Muscle of leg (tissue), 16 donors: ENCODE measurements at places on chromosomes 3 and 15.

GRCh38 chr3:195394700-195395099 is 48.1 kb downstream of the ACAP2 start:
- DNase-seq = no peak

DNA sequence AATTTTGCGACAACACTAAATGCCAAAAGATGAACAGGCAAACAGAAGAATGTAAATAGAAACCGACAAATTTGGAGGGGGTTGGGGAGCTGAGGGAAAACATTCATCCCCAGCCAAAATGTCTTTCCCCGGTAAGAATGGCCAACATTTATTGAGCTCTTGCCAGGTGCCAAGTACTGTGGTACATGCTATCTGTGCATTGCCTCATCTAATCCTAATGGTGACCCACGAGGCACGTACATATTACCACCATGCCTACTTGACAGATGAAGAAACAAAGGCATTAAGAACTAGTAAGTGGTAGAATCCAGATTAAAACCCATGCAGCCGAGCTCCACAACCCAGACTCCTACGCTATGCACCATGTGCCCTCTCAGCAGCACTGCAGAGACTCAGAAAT is 205.7 kb downstream of the STT3B start:
- no peak for DNase-seq

GRCh38 chr3:150450916-150451315 is 42.8 kb downstream of the TSC22D2 start:
- DNase-seq = no peak

- DNase-seq = no peak
Measured at GRCh38 chr3:52132041-52132440, 22.2 kb downstream of the POC1A start.

DNA sequence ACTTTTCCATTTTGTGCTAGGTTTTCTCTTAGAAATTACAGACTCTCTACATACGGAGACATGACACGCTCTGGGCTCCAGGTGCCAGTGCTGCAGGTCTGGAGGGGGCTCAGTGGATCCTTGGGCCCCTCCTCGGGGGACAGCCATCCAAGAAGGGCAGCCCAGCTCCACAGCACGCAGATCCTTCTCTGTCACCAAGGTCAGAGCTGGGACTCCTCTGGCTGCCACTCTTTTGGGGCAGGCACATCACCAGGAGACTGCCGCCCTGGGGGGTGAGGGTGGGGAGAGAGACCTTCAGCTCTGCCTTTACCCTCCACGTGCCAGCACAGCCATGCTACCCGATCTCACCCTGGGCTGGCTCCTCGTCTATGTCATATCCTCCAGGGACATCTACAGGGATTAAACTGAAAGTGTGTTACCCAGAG is 65.6 kb downstream of the ATP10A start:
- DNase-seq = no peak

GRCh38 chr15:76429661-76430060 is 93.1 kb downstream of the ISL2 start:
- DNase-seq = no peak

DNA sequence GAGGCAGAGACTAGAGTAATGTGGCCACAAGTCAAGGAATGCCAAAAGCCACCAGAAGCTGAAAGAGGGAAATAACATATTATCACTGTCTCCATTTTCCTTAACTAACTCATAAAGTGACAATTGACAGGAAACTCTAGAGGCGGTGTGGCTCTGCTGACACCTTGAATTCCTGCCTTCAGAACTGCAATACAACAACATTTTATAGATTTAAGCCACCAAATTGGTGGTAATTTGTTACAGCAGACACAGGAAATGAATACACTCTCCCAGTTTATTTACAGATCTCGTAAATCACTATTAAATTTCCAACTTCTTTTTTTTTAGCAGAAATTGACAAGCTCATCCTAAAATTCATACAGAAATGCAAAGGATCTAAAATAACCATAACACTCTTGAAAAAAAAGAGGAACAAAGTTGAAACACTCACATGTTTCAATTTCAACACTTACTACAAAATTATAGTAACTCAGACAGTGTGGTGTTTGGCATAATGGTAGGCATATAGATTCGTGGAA is 449.9 kb downstream of the OTOL1 start:
- DNase-seq = no peak

GRCh38 chr3:10761583-10761982 is 54.4 kb upstream of the SLC6A11 start:
- DNase-seq = no peak

GRCh38 chr3:142523921-142524566 is 54.5 kb downstream of the ATR start:
- no peak for DNase-seq

DNA sequence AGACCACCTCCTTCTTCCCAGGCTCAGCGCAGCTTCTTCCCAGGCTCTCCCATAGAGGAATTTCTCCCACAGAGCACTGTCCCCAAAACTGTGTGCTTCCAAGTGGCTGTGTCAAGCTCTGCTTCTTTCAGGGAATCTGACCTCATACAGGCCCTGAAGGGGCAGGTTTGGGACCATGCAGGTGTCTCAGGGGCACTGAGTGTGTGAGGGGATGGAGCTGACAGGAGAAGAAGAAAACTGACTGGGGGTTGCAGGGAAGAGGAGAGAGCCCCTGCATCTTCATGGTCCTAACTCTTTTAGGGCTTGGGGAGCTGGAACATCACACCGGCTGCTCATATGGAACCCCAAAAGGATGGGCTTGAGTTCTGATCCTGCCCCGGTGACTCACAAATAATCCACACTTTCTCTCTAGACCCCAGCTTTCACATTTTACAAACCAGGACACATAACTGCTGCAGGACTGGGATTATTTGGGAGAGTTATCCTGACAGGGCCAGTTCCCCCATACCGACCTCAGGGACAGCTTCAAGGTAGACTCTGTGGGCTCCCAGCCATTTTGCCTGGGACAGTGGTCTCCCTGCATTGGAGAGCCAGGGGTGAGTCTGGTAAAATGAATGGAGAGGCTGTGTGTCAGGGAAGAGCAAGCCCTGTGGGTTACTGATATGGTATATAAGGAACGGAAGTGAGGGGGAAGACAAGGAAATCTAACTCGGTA is 316.1 kb downstream of the TLE3 start:
- DNase-seq = no peak

GRCh38 chr15:78343276-78344060 is 3.3 kb downstream of the CRABP1 start:
- no peak for DNase-seq

- no peak for DNase-seq
Measured at GRCh38 chr15:40255033-40255432, 16.2 kb downstream of the PAK6 start.

DNA sequence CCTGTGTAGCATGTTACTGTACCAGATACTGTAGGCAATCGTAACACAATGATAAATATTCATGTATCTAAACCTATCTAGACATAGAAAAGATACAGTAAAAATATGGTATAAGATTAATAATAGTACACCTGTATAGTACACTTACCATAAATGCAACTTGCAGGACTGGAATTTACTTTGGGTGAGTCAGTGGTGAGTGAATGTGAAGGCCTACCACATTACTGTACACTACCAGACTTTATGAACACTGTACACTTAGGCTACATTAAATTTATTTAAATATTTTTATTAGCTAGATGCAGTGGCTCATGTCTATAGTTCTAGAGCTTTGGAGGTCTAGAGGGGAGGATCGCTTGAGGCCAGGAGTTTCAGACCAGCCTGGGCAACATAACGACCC is 186.6 kb upstream of the ROPN1 start:
- DNase-seq = no peak

DNA sequence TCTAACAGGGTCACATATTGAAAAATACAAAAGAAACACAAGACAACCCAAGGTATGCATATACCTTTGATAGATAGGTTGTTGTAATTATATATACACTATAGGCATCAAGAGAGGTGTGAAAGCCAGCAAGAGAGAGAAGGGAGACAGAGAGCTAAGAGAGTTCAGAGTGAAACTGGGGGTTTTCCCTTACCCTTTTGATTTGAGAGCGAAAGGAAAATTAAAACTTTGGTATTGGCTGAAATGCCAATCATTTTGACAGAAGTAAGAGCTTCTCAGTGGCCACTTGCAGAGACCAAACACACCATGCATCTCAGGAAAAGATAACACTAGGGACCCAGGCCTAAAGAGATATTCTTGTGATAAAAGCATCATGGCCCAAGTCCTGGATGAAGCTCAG is 183.6 kb downstream of the SHOX2 start:
- no peak for DNase-seq

DNA sequence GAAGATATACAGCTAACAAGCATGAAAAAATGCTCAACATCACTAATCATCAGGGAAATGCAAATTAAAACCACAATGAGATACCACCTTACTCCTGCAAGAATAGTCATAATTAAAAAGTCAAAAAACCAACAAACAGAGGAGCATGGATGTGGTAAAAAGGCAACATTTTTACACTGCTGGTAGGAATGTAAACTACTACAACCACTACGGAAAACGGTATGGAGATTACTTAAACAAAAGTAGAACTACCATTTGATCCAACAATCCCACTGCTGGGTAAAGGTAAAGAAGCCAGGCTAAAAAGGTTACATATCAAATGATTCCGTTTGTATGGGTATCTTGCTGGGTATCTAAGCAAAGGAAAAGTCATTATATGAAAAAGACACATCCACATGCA is 53.8 kb downstream of the STAG1 start:
- no peak for DNase-seq

DNA sequence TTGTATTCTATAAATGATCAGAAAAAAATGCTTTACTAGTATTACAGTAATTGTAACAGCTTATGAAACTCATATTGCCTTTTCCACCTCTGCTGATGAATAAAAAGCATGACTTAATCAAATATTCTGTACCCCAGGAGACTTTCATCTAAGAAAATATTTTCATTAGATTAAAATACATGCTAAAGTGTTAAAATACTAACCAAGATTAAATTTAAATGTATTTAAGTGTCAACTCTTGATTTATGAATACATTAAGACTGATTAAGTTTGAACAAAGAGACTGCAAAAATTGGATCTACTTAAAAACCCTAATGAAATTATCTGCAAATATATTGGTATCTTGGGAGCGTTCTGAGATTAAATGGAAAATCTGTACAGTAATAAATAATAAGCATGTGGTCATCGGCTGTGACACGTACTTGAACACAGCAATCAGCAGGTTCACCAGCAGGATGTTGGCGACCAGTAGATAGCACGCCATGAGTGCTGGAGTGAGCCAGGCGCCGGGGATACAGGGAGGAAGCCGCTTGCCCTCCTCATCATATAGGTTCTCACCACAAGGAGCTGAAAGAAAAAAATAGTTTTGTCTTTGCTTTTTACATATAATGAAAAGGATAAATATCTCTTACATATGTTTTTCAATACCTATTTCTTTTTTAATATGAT is 36.6 kb upstream of the MTMR10 start:
- no peak for DNase-seq

DNA sequence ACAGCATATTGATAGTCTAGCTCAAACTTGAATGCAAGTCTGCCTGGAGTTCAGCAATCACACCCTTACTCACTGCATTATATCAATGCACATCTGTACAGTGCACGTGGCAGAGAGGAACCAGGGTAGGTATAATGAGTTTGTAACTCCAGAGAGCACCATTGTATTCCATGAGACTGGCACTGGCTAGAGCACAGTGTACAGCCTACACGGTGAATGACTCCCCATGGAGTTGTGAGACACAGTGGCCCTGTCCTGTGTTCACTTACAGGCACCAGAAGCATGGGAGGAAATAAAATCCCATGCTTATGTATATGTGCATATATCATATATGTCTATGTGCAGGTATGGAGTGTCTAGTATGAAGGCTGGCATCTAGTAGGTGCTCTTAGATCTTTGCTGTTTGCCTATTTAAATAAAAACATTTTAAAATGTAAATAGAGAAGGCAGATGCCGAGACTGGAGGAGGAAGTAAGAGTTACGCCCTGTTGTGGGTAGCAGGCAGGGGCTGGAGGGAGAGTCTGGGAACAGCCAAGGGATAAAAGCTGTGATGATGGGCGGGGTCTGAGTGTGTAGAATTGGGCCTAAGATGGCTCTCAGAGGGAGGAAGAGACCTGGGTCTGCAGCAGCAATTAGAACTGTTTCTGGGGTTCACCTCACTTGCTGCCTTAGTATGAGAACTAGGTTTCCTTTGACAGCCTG is 360.7 kb upstream of the ICE2 start:
- no peak for DNase-seq

DNA sequence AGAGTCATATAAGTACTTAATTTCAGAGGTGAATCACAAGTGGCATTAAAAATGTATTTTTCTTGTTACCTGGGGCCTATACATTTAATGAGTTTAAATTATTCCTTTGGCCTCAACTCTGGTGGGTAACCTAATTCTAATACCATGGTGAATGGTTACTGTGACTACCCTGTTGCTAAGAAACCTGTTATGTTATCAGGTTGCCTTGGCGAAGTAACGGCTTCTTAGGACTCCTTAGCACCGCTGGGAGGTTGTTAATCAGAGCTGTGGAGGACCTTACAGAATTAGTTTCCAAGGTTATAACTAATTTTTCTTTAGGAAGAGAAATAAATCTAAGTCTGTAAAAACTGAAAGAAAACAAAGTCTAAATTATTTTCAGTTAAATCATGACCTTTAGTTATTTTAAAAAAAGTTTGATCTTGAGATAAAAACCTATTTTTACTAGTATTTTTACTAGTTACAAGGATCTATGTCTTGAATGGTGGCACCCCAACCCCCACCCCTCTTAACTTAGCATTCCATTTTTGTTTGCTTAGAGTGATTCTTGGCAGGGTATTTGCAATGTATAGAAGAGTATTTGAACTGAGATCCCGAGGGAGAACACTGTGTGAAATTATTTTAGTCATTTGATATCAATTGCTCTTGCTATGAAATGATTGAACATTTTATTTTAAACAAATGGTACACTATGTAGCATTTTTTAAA is 155.5 kb downstream of the FNDC3B start:
- DNase-seq = peak; percentile 81

GRCh38 chr3:52403955-52404354 is 40.9 kb downstream of the SEMA3G start:
- DNase-seq = peak; percentile 50

- peak; percentile 25 for DNase-seq
Measured at GRCh38 chr3:64344721-64345207, 119.5 kb upstream of the PRICKLE2 start.

GRCh38 chr15:101517504-101517903 is 28.0 kb upstream of the PCSK6 start:
- no peak for DNase-seq

DNA sequence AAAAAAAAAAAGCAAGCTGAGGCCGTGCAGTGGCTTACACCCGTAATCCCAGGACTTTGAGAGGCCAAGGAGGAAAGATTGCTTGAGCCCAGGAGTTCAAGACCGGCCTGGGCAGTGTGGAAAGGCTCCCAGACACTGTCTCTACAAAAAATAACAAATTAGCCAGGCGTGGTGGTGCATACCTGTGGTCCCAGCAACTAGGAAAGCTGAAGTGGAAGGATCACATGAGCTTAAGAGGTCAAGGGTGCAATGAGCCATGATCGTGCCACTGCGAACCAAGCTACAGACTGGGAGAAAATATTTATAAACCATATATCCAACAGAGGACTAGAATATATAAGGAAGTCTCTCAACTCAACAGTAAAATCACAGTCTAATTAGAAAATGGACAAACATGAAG is 10.0 kb downstream of the KLHDC8B start:
- no peak for DNase-seq
